NB4 (cell line): ENCODE measurements at places on chromosomes 5 and 9.

- DNase-seq, result no peak
These were observed 57.3 kb upstream of the HSPB3 start for GRCh38 chr5:54398191-54398590.

- DNase-seq, result peak; percentile 4
These were observed 181.0 kb upstream of the MAST4 start for GRCh38 chr5:66415208-66415607.

- no peak for DNase-seq
These were observed 345.9 kb upstream of the RPS23 start for GRCh38 chr5:82624062-82624461.

DNA sequence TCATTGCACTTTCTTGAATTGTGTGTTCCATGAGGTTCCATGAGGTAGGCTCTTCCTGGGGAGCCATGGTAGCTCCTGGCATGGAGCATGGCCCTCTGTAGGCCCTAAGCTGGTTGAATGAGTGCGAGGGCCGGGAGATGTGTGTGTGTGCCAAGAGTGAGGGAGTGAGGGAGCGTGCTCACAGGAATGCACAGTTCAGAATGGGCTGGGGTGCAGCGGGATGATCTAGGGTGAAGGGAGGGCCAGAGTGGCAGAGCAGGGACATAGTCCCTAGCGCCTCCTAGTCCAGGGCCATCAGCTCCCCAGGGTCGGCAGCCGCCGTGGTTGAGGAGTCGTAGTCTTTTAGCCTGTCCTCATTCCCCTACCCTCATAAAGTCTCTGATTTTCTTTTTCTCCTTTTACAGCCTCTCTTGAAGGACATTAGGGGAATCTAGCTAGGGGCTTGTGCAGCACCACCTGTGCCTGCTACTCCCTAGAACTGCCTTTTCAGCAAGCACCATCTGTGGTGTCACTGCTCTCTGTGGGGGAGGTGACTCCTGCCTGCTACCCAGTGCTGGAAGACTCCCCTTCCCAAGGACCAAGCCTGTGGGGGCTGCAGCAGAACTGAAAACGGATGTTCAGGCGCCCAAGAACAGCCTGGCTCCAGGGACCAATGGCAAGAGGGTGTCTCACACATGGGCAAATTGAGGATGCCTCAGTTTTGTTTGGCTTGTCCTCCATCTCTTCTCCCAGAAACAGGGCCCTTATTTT is 65.3 kb upstream of the PPARGC1B start:
- no peak for DNase-seq

GRCh38 chr5:36637101-36637500 is 30.7 kb downstream of the SLC1A3 start:
- no peak for DNase-seq

- no peak for DNase-seq
These were observed 315.1 kb downstream of the RAB3C start for GRCh38 chr5:58898006-58898405.

GRCh38 chr5:100852988-100853449 is 50.1 kb downstream of the ST8SIA4 start:
- peak; percentile 58 for DNase-seq

DNA sequence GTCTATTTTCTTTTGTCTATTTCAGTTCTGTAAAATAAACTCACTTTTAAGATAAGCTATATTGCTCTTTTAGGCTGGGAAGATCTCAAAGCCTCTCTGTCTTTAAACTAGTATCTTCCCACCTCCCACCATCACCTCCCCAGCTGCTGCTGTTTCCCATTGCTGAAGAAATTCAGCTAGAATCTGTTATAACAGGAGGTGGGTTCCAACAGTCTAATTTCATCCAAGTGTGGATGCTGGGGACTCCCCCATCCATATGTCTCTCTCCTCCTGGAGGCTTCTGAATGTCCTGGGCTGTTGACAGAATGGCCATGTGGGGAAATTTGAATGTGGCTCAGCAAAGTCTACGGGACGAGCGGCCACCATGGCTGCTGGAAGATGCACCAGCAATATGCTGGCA is 301.0 kb downstream of the RASEF start:
- DNase-seq, result no peak

GRCh38 chr9:17402309-17402708 is 176.6 kb upstream of the SH3GL2 start:
- peak; percentile 84 for DNase-seq

GRCh38 chr5:180133551-180133950 is 62.0 kb upstream of the RNF130 start:
- no peak for DNase-seq

- DNase-seq, result no peak
These were observed 319.2 kb upstream of the PANK3 start for GRCh38 chr5:168898247-168898911.

DNA sequence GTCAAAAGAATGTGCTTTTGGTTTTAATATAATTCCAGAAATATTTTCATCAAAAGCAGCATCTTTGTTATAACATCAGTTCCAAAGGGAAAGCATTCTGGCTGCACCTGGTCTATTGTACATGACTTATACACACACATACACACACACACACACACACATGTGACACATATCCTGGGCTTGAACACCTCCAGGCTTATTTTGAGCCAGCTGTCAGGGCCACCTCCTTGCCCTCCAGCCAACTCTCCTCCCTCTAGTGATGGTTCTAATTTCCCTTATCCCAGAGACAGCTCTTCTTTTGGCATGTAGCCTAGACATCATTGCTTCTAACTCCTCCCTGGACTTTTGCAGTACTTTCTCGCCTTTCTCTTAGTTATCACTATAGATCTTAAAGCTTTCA is 115.0 kb downstream of the PIK3R1 start:
- no peak for DNase-seq

DNA sequence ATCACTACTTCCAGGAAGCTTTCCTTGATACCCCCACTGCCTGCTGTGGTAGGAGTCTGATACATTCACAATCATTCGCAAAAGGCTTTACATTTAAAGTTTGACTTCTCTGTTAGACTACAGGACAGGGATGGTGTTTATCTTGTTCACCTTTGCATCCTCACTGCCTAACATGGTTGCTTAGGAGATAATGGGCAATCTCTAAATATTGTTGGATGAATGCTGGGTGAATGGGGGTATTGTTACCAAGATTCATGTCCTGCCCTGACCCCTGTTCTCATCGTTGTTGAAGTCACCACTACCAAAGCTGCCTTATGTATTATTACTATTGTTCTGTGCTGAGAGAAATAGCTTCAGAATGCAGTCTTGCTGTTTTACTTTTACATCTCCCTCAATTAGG is 7.7 kb upstream of the TMEFF1 start:
- no peak for DNase-seq

- peak; percentile 96 for DNase-seq
These were observed 885 bp downstream of the RNF44 start for GRCh38 chr5:176536132-176536901.

- DNase-seq, result no peak
These were observed 9.1 kb downstream of the MAMDC2 start for GRCh38 chr9:70052768-70053167.

GRCh38 chr5:55073211-55073610 is 29.2 kb upstream of the GZMA start:
- DNase-seq, result no peak

- DNase-seq, result peak; percentile 47
These were observed 5.7 kb upstream of the EGFL7 start for GRCh38 chr9:136656795-136657611.

DNA sequence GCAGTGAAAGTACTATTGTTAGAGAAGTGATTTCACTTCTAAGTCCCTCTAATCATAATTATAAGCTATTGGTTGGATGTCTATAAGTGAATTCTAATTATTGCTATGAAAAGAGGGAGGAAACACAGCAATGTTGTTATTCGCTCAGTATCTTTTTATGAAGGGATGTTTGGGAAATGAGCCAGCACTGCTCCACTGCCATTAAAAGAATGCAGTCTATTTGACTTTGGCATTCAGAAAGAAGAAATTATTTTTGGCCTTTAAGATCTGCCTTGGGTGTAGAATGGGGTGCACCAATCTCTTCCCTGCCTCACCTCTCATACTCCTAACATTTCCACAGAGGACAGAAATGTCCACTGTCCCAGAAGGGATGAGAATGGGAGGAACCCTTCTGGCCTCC is 332.0 kb downstream of the SPATA31D1 start:
- no peak for DNase-seq

DNA sequence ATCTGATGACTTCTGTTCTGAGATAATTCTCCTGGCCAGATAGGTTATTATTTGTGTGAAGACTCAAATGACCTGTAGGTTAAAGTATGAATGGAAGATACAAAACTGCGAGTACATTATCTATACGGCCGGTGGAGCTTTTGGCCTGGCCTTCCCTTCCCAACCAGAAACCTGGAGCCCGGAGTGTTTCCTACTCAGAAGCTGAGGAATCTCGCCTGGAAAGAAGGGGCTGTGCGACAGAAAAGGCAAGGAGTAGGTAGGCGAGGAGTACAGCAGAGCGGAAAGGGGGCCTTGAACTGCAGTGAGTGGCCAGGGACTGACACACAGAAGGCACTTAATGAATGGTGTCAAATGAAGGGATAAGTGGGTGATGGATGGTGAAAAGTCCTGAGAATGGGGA is 34.6 kb downstream of the ANGPTL2 start:
- DNase-seq, result no peak

- DNase-seq, result no peak
These were observed 172.2 kb downstream of the APBA1 start for GRCh38 chr9:69499959-69500358.

GRCh38 chr9:97525451-97525850 is 24.0 kb downstream of the TMOD1 start:
- no peak for DNase-seq

GRCh38 chr9:7298123-7298522 is 501.5 kb downstream of the DMAC1 start:
- peak; percentile 33 for DNase-seq

DNA sequence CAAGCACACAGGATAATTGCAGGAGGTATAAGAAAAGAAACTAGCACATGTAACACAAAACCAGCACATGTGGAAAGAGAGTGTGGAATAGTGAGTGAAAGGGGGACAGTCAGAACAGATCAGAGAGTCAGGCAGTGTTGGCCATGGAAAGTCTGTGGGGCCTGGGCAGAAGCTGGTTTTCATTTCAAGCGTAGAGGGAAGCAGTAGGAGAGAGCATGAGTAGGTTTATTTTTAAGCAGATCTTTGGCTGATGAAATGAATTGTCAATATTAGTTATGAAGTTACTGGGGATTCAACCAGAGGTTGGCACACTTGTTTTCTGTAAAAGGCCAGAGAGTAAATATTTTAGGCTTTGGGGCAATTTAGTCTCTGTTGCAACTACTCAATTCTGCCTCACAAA is 283.1 kb downstream of the SMARCA2 start:
- no peak for DNase-seq

GRCh38 chr5:5424736-5425135 is 2.3 kb downstream of the ICE1 start:
- DNase-seq, result peak; percentile 29

DNA sequence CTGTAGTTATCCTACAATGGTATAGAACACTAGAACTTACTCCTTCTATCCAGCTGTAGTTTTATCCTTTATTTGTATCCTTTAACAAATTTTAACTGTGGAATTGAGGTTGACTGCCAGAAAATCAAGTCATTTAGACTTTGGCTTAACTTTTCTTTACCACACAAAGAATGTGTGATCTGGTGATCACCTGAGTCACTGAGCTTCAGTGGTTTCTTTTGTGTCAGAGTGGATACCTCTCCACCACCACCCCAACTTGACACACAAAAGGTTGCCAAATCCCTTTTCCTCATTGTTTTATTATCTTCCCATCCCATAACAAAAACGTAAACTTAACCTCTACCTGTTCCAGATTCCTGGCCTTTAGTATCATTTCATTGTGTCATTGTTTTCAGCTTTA is 5.5 kb downstream of the OTULIN start:
- DNase-seq, result no peak

DNA sequence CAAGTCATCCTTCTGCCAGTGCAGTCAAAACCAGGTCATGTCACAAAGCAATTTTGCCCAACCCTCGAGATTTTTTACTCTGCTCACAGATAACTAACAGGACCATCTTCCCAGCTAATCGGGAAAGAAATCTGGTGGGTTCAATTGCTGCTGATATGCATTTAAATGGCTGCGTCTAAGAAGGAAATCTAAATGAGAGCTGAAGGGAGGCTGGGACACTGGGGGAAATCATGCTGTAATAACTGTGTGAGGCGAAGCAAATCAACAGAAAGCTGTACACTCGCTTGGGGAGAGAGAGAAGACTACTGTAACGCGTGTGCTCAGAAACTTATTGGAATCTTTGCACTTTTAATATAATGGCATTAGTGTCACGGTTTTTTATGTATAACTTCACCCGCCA is 535.0 kb downstream of the CDK5RAP2 start:
- no peak for DNase-seq

DNA sequence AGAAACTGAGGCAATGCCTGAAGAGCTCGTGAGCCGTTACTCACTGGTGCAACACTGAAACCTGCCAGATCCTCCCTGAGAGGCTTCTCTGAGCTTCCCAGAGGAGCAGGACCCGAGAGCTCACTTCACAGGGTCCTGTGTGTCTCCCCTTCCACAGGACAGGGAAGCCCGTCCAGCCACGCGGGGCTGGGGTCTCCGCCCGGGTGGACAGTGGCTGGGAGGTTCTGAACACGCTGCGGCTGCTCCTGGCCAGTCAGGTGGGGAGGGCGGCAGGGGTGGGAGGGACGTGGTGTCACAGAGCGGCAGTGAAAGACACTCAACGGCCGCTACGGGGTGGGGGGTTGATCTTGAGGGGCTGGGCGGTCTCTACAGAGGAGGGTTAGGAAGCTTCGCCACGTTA is 290 bp upstream of the ZDHHC11 start:
- DNase-seq, result no peak

GRCh38 chr5:162824360-162824759 is 613.0 kb upstream of the CCNG1 start:
- no peak for DNase-seq

- DNase-seq, result no peak
These were observed 9.8 kb upstream of the CPLX2 start for GRCh38 chr5:175861337-175862130.

DNA sequence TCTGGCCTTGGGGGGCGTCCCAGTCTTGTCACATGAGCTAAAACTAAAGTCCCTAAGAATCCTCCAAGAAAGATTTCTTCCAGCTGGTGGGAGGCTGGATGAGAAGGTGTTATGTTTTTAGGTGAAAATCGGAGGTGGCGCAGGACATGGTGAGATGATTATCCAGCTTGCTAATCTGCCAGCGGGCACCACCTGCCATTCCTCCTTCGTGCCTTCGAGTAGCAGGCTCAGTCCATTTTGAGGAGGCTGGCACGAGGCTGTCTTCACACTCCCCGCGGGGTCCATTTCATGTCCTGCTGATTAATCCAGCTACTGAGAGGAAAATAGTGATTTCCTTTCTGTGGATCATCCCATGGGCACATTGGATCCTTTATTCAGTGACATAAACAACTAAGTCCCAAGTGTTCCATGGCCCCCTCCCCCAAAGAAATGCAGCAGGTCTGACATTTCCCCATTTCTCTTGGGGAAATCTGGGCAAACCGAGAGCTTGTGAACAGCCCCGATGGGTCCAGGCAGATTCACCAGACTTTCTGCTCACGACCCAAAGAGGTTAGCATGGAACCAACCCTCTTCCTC is 38.2 kb upstream of the EXOC3 start:
- DNase-seq, result no peak

GRCh38 chr9:89097219-89097618 is 81.4 kb downstream of the SHC3 start:
- DNase-seq, result no peak

GRCh38 chr9:72509053-72509452 is 12.4 kb upstream of the TMC1 start:
- no peak for DNase-seq

- DNase-seq, result peak; percentile 90
These were observed 3.6 kb downstream of the F12 start for GRCh38 chr5:177405805-177406204.
